NCI-H1436 treated with DMSO at 0.1 percent for 48 hours (cell line): ENCODE measurements at places on chromosomes 16 and 17.

GRCh38 chr16:79912592-79913310 lies 312.2 kb upstream of the MAF start:
- DNase-seq = no peak

DNA sequence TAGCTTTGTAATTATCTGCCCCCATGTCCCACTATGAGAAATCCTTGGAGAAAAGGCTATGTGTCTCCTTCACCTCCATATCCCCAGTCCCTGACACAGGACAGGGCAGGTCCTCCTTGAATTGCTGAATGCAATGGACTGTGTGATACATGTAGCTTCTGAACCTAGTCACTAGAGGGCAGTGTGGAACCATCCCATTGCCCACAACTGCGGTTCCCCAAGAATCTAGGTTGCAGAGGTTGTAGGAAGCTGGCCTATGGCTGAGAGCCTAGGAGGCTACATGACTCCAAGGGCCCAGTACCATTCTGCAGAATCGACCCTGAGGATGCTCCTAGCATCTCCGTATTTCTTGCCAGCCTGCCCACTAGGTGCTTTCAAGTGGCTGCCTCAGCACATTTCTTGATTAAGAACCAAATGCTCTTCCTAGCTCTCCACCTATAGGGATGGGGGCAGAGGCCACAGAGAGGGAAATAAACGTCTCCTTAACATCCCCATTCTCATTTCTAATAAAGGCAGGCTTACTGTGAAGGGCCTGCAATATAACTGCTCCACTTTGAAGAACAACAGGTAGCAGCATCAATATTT lies 394.0 kb downstream of the CA10 start:
- peak; percentile 38 for DNase-seq

DNA sequence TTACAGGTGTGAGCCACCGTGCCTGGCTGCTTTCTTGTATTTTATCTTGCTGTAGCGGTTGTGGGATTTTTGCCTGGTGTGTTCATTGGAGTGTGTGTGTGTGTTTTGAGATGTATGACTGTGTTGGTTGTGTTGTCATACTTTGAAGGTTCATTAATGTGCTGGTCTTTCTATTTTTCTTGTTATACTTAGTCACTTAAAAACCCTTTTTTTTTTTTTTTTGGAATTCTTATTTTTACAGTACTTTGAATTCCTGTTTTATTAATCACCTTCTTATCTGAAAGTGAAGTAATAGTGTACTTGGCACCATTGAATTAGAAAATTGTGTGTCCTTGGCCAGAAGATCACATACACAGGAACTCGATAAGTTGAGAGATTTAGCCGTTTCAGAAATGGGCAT lies 30.2 kb downstream of the TENT4B start:
- DNase-seq = no peak

DNA sequence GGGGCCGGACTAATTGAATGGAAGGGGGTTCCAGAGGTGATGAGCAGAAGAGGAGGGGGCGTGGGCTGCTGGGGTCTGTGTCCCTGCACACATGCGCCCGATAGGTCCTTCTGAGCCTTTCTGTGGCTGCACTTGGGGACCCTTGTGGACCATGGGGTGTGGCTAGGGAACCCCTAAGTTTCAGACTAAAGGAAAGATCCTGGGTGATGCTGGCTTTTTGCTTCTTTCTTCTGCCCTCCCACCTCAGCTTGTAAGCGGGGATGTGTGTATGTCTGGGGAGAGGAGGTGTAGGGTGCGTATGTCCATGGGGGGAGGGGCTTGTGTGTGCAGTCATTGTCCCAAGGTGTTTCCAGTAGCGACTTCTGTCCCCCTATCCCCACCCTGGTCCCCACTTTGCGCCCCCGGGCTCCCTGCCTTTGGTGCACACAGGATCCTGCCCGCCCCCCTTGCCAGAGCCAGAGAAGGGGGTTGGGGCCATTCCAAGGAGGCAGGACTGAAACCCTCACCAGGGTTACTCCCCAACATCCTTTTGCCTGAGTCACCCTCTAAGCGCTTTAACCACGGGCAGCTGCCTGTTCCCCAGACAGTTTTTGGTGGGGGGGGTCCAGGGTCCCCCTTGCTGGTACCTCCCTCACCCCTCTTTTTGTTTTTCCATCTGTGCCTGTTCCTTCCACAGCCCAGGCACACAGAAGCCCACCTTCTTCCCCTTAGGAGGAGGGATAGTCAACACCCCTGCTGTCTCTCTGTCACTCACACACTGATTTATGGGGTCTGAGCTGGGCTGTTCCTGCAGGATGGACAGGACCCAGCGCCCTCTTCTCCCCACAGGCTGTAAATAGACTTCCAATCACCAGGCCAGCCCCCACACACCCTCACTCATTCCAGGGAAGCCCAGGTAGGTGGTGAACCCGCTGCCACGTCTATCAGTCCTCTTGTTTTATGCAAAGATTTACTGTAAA lies 83.2 kb downstream of the ARHGAP23 start:
- no peak for DNase-seq

DNA sequence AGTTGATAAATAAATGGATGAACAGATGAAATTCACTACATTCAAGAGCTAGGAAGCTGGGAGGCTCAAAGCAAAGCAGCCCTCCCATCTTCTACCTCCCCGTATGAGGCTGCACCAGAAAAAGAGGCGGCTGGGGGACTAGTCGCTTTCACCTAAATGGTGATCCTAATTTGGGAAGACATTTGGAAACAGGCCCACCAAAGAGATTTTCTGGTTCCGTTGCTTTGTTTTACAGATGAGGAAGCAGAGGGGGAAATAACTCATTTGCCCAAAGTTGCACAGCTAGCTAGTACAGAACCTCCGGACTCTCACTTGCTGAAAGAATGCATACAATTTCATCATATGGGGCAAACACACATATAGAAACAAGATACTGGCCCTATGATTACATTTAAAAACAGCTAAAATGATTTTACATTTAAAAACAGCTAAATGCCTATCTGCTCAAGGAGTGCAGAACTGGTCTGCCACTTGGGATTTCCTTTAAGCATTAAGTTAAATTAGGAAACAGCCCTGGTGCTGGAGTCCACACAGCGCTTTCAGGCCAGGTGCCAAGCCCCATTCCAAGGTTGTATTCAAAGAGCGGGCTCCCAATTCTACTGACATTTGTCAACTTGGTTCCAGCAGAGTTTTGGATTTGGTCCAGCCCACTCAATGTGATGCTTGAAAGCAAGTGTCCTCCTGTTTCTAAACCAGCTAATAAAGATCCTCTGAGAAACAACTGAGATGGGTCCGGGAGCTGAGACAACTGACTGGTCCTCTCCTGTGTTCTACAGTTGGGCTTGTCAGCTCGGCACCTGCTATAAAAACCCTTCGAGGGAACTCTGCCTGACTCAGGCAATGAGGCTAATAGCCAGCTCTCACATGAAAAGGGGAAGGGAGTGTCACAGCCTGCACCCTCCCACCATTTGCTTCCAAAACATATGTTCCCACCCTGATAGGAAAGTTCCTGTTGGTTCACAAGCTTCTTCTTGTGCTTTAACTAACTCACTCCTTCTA lies 11.7 kb downstream of the ERN1 start:
- no peak for DNase-seq

- no peak for DNase-seq
These were observed at the start of gene CENPT for GRCh38 chr16:67847064-67847861. CENPT (minus strand) TSS chr16:67847693; CDS start chr16:67833859, 13,834 bp downstream.
